Fibroblast of skin of scalp (primary cell): ENCODE measurements at places on chromosomes 4 and X.
A peak's percentile ranks its signal among the peaks of the same experiment; 100 is the strongest.

GRCh38 chr4:81960961-81961360 is 412.8 kb downstream of the HNRNPD start:
- no peak for DNase-seq

DNA sequence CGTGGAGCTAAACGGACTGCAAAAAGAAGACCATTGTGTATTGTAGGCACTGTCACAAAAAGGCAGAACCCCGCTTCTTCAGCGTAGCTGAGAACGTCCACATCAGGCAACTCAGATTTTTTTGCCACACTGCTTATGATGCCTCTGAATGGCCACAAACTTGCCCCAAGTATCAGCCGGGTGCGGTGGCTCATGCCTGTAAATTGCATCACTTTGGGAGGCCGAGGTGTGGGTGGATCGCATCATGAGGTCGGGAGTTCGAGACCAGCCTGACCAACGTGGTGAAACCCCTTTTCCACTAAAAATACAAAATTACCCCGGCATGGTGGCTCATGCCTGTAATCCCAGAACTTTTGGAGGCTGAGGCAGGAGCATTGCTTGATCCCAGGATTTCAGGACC is 14.9 kb upstream of the IL3RA start:
- no peak for DNase-seq

DNA sequence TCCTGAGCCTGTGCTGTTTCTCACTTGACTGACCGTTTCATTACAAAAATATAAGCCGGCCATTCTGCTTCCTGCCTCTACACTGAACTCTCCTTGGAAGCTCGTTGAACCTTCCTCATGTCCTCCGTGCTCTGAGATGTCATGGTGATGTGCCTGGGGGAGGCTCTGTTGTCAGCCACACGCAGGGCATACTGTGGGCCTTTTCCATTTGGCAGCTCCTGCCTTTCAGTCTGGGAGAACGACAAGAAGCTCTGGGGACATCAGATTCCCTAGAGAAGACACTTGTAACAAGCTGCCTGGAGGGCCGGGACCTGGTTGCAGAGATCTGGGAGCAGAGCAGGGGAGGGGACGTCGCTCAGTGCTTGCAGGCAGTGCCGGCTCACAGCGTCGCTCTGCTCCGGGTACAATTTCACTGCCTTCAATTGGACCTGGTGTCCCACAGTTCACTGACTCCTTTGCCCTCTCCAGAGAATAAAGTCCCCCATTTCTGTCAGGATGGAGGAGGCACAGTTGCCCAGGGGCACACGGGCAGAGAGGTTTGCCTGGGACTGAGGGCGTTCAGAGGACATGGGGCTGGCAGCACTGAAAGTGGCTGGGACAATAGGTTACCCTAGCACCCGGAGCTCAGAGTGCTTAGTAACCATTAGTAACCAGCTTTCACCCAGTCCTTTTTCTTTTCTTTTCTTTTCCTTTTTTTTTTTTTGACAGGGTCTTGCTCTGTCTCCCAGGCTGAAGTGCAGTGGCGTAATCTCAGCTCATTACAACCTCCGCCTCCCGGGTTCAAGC is 19.1 kb upstream of the MECP2 start:
- DNase-seq, result no peak

DNA sequence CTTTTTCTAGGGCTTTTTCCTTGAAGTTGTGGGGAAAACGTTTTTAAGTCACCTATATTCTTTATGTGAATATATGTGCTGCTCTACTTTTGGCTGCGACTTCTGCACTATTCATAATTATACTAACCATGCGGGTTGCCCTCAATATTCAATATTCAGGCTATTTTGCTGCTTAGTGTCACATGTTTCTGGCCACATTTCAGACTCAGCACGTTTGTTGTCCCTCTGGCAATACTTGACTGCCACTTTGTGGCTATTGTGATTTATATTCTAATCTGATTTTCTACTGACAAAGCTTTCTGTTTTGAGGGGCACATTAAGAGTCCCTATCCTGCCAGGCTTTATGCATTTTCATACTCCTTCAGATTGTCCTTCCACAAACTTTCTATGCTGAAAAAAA is 63.9 kb upstream of the CT45A1 start:
- no peak for DNase-seq

- DNase-seq, result no peak
These were observed 85.3 kb downstream of the RTL5 start for GRCh38 chrX:72046447-72046846.

- peak; percentile 77 for DNase-seq
These were observed 11.2 kb upstream of the CCNQ start for GRCh38 chrX:153609917-153610835.

GRCh38 chr4:26576231-26576739 is 7.6 kb upstream of the TBC1D19 start:
- DNase-seq, result peak; percentile 78

GRCh38 chr4:40299811-40300292 is 35.3 kb upstream of the CHRNA9 start:
- no peak for DNase-seq

DNA sequence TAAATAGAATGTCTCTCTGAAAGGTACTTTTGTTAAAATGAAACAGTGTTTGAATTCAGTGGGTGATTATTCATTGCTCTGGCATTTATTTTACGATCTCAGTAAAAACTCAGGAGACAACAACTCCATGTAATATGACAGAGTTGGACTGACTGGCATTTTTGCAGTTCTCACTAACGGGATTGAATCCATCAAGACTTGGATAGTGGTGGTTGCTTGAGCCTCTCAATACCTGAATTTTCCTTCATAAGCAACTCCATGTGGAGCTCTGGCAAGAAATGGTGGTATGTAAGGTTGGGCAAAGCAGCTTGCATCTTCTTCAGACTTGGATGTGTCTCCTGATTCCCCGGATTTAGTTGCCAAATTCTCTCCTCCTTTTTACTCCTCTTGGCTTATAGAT is 72.7 kb downstream of the FRMPD4 start:
- peak; percentile 4 for DNase-seq

GRCh38 chr4:16289897-16290554 is 63.8 kb upstream of the TAPT1 start:
- DNase-seq, result peak; percentile 42
